ENCODE measurements at places on chromosomes 4 and X. TPM values are rescaled to one million over a fixed set of nuclear protein-coding genes. Genes with fewer than 3 reads are reported as not detected.

The SGMS2 gene
- 221 TPM for total RNA-seq

The CXCL11 gene
- total RNA-seq, result not detected

The CT45A1 gene
- total RNA-seq, result not detected

The IGFBP7 gene
- total RNA-seq, result 2,784 TPM

The SLC10A4 gene
- 0.28 TPM for total RNA-seq
